ENCODE measurements at places on chromosomes 2 and 18.

DNA sequence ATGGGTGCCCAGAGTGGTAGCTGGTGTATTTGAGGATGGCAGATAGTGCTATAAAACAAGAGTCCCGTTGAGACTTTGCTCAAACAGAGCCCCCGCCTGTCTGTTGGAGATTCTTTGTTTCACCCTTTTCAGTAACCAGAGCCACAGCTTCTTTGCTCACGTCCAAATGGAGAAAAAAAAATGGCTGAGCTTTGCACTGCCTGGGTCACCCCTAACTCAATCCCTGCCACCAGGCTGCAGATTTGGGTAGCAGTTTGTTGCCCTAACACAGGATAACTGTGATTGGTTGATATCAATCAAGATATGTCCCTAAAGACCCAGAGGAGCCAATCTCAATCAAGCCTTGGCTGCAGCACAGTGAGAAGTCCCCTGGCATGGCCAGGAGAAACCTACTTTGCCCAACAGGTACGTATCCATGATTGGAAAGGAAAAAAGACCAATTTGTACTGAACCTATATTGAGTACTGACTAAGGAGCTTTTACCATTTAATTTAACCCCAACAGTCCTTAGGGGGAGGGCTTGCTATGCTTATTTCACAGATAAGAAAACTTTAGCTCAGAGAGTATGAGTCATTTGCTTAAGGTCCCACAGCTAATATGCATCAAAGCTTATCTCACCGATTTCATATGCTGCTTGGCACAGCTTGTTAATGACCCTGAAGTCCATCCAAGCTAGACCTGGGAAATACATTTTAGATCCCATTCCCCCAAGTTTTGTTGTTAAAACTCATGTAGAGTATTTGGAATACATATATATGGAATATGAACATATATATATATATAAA is 72.0 kb upstream of the SH3BP4 start:
- no peak for DNase-seq

- DNase-seq = no peak
Measured at GRCh38 chr2:88875736-88876135, 184.3 kb downstream of the RPIA start.

DNA sequence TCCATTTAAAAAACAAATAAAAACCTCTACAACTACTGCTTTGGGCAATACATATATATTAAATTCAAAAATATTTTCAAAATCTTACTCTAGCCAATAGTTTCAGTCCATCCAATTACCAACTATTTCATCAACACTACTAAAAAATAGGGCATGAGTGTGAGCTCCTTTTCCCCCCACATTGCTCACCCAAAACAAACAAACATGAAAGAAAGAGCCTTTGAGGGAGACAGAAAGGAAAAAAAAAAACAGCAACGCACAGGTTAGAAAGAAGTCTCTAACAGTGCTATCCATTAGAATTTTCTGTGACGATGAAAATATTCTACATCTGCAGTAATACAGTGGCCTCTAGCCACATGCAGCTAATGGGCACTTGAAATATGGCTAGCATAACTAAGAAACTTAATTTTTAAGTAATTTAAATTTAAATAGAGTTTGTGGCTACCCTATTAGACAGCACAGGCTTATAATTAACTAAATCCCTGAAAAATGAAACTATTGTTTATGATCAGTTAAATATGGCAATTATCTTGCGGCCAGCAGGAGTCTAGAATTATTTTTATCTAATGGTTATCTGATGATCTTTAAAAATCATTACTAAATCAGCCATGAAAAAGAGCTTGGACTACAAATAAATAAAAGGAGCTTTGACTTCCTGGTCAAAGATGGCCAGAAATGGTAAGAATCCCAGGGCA is 59.2 kb downstream of the RBMS1 start:
- no peak for DNase-seq

GRCh38 chr2:19559596-19560240 is 201.3 kb upstream of the OSR1 start:
- no peak for DNase-seq

- no peak for DNase-seq
Measured at GRCh38 chr2:56099963-56100362, 83.8 kb upstream of the CCDC85A start.

DNA sequence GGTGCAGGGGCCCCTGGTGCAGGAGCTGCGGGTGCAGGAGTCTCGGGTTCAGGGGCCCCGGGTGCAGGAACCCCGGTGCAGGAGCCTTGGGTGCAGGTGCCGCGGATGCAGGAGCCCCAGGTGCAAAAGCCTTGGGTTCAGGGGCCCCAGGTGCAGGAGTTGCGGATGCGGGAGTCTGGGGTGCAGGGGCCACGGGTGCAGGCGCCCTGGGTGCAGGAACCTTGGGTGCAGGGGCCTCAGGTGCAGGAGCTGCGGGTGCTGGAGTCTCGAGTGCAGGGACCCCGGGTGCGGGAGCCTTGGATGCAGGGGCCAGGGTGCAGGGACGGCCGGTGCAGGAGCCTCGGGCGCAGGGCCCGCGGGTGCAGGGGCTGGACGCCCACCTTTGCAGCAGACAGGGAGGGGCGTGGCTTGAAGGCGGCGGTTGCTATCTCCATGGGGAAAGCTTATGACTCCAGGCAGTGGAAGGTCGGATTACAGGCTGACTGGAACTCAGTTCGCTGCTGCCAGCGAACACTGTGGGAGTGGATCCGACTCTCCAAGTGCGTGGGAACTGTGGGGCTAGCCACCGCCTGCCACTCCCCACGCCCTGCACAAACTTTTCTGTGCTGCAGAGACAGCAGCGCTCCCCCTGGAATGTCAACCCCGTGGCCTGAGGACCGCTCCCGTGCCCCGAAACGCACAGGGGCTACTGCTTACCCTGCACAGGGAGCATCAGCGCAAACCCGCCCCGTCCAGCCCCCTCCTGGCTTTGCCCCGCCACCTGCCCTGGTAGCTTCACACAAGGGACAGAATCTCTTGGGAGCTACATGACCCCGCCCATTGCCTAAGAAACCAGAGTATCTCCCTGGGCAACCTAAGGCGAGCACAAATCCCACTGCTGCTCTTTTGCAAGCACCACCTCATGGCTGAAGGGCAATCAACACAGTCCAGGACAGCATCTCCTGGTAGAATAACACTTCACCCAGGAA is 40.3 kb downstream of the COPS9 start:
- no peak for DNase-seq

DNA sequence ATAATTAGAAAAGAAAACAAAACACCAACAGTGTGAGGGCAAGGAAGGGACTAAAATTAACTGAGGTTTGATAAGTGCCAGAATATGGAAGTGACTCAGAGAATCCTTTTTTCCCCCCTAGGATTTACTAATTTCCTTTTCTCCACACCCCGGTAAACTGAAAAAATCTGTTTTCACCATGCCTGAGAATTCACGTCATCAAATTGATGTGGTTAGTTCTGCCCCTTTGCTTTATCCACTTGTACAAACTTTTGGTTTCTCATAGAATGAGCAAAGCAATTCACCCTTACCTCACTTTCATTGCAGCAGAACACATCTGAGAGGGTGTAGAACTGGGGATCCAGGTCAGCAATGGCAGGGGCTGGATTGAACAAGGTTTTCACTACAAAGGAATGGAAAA is 57.8 kb downstream of the RBKS start:
- DNase-seq = no peak

DNA sequence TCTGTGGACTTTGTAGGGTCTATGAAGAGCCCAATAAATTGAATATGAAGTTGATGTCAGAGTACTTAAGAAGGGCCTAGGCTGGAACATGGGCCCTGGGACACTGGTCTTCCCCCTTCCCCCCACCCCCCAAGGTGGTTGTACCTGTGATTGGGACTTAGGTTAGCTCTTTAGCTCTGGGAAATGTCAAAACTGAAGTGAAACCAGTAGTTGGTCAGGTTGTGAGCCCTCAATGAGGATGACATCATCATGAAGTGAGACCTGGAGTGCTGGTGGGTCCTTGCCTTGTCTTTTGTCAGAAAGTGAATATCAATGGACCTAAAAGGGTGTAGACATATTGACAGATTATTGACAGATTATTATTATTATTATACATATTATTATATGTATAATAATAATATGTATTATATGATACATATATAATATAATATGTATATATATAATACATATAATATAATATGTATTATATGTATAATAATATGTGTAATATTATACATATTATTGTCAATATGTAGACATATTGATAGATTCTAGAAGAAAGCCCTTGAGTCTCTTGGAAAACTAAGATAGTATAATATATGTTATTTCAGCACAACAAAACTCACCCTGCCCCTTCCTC is 5.4 kb downstream of the MARS2 start:
- DNase-seq = peak; percentile 56

Data from GM06990 (cell line).